Pulmonary artery endothelial cell (primary cell): ENCODE measurements at places on chromosomes 13 and 19. TPM values are rescaled to one million over a fixed set of nuclear protein-coding genes. Genes with fewer than 3 reads are reported as not detected.

GRCh38 chr19:42122691-42123607, 9.3 kb downstream of the POU2F2 start:
- DNase-seq = no peak

DNA sequence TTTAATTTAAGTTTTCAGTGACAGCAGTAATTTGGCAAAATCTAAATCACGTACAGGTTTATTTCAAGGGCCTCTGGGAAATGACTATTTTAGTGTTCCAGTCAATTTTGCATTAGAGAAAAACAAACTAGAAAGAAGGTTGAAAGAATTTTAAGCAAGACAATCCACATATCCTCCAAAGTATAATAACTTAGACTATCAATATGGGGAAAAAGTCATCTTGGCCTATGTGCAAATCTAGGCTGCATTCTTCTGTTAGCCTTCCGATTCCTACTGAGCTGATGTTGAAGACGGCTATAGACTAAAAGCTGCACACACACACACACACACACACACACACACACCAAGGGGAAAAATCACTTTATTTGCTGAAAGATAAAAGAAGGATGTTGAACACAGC, 81.3 kb downstream of the SLITRK6 start:
- no peak for DNase-seq

GRCh38 chr13:30721936-30722335, 13.4 kb upstream of the ALOX5AP start:
- no peak for DNase-seq

- DNase-seq = no peak
These were observed 3.8 kb downstream of the CNOT3 start for GRCh38 chr19:54141356-54141755.

GRCh38 chr13:49292742-49293486, 45.2 kb downstream of the CDADC1 start:
- DNase-seq = no peak

ZNF724 gene
- total RNA-seq = 8.2 and 10.0 TPM in 2 replicates

OR7A5 gene
- total RNA-seq = not detected in 2 replicates

CDX2 gene
- total RNA-seq = not detected in 2 replicates

FCAR gene
- total RNA-seq = not detected in 2 replicates

CGB8 gene
- total RNA-seq = not detected in 2 replicates
